ENCODE measurements at places on chromosomes 3 and 15.

DNA sequence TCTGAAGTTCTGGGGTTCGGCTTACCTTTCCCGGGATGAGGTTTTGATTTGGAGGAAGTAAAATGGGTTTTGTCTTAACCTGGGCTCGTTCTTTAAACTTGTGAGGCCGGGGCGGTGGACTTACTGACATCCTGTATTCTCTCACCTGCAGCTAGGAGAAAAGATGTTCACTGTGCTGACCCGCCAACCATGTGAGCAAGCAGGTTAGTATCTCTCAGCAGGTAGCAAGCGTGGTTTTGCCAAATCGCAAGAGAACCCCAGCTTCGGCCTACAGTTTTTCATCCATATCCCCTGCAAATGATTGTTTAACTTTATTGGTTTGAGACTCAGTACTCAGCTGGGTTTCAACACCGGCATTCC, 891 bp downstream of the ENTPD3 start:
- no peak for DNase-seq

DNA sequence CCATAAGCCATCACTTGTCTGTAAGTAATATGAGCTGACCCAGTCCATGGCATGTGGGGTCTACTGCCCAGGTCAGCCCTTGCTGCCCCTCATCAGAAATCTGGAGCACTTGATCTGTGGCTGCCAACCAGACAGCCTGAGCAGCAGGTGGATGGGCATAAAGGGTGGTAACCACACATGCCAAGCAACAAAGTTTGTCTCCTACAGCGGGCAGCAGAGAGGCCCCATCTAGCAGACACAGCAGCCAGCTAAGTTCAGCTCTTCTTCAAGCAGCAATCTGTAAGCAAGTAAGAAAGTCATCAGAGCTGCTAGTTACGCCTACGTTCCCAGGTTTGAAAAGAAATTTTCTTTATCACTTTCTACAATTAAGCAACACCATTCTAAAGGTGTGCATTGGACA, 27.9 kb downstream of the CHCHD4 start:
- no peak for DNase-seq

- DNase-seq = no peak
These were observed 289.4 kb downstream of the LSAMP start for GRCh38 chr3:116155841-116156240.

GRCh38 chr3:37329465-37329864, 155.1 kb upstream of the LRRFIP2 start:
- DNase-seq = no peak

DNA sequence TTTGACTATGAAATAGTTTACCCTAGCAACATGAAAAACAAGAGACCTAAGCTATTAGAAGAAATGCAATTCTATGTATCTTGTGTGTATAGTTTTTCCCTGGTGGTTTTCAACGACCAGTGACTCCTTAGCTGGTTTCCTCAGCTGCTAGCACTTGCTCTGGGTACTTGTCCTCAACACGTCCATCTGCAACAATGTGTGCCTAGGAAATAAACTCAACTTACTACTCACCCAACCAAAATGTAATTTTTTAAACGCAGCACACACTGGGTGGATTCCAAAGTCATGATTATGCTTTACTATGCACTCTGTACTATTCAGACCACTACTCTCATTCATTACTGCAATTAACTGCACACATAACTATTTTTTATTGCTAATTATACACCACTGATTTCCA, 31.0 kb downstream of the CPA3 start:
- no peak for DNase-seq

GRCh38 chr3:189908646-189909045, 212.1 kb downstream of the P3H2 start:
- no peak for DNase-seq

DNA sequence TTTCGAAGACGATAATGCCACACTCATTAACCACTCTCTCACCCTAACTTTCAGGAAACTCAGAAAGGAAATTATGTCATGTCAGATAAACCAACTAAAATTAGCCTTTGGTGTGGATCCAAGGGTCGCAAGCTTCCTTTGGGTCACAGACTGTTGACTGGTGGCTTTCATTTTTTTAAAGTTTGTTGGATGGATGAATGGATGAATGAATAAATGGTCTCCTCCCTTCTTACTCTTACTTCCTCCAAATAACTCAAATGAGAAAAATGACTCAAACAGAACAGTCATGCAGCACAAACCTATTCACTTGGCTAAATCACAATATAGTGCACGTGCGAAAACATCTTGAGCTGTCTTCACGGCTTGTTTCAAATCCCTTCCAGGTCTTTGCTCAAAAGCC, 82.9 kb upstream of the HACD2 start:
- DNase-seq = no peak

DNA sequence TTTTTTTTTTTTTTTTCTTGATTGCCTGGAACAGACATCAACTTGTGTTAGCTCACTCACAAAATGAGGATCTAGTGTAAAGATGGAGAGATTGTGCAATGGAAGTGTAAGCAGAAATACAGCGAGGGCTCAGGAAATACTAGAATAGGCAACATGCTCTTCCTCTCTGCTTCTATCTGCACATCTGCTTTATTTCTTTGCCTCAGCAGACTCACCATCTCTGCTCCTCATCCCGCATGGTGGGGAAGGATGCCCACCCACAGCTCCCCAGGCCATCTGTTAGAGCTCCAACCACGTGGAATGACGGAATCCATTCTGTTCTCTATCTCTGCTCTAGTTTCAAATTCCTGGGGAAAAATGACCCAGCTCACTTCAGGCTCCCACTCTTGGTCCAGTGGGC, 128.0 kb upstream of the ADAMTS9 start:
- no peak for DNase-seq

GRCh38 chr3:55556619-55557537, 69.8 kb upstream of the WNT5A start:
- no peak for DNase-seq

DNA sequence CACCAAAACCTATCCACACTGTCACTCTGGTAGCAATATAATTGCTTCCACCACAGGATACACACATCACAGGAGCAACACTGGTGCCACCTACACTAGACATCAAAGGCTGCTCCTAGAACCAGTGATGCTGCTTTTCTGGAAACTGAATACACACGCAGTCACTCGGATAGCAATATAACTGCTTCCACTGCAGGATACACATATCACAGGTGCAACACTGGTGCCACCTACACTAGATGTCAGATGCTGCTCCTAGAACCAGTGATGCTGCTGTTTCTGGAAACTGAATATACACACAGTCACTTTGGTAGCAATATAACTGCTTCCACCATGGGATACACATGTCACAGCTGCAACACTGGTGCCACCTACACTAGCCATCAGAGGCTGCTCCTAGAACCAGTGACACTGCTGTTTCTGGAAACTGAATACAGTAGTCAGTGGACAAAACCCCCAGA, 6.9 kb upstream of the TNFSF10 start:
- DNase-seq = no peak

DNA sequence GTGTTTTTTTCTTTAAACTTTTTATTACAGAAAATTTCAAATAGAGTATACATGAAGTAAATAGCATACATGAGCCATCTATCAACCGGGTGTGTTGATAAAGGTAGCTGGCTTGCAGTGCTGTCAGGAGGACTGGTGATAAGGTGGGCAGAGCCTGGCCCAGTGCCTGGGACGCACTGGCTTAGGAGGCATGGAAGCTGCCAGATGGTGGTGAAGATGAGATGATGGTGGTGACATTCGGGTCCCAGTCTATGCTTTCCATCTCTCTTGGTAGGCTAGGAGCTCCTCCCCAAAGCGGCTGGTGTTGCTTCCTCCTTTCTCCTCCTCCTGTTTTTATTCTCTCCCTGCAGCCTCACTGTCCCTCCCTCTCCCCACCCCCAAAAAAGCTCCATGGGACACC, 101.7 kb downstream of the ADCY5 start:
- DNase-seq = peak; percentile 84

DNA sequence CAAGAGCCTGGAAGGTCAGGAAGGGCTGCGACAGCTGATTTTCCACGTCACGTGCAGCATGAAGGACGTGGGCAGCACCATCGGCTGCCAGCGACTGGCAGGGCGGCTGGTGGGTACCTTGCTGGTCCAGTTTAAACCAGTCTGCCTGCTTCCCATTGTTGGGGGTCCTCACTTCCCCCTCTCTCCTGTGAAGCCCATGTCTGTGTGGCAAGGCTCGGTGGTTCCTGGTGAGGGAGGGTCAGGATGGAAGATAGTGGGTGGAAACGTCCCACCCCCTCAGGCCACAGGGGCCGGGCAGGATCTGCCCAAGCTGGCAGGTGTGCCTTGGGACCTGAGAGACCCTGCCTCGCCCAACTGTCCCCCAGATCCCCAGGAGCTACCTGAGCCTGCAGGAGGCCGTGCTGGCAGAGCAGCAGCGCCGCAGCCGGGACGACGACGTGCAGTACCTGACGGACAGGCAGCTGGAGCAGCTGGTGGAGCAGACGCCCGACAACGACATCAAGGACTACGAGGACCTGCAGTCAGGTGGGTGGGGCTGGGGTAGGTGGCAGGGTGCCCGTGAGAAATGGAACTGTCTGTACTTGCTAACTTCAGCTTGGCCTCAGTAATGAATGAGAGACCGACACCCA, 108.2 kb downstream of the LRRK1 start:
- DNase-seq = no peak

DNA sequence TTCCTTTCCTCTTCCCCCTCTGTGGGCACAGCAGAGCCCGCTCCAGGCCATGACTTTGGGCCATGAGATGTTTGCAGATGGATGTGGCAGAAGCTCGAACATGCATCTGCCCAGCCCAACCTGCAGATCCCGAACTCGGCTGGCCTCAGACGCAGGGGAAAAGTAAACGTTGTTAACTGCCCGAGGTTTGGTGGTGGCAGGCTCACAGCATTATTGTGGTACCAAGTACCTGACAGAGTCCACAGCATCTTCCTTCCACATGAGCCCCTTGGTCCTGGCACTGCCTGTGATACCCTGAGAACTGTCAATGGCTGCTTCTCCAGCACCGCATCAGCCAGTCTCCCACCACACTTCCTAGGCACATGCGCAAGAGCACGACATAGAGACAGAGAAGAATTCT, 424.3 kb downstream of the OCA2 start:
- DNase-seq = no peak

DNA sequence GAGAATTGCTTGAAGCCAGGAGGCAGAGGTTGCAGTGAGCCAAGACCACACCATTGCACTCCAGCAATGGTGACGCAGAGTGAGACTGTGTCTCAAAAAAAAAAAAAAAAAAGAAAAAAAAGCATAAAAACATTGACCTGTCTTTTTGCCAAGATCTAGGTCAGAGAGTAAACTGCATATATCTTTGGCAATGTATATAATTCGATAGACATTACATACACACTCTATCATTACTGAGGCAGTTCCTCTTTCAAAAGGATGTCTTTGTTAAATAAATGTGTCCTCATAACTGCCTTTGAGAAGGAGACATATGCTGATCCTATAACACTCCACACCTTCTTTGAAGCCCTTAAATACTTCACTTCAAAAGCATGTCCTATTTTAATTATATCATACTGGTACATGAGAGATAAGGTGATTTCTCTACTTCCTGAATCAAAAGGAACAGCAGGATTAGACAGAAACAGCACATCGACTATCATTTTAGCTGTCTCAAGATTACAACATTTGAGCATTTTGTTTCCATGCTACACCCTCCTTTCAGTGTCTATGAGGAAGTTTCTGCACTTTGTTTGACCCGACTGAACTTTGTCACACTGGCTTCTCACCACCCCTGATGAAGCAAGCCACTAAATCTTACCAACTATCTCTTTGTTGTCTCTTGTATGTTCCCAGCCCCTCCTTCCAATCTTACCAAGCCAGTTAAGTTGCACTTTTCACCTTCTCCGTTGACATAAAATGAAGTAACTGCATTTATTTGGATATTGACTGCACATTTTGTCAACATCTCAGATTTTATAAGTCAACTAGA, 335.8 kb downstream of the MECOM start:
- no peak for DNase-seq

- DNase-seq = peak; percentile 77
These were observed 1.7 kb downstream of the MEIS2 start for GRCh38 chr15:37098468-37099318.

DNA sequence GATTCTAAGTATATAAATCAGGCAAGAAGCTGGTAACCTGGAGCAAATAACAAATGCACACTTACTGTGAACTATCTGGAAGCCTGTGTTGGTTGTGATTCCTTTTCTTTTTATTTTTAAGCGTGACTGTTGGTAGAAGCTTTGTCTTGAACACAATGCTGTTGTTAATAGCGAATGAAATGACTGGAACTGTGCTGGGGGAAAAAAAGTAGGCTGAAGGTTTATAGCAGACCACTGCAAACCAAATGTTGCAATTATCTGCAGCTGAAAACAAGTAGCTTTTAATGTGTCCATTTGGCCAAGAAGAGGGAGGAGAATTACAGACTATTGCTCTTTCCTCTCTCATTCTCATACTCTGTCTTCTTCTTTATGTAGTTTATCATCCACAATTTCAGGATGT, 184.5 kb upstream of the DNAJC19 start:
- no peak for DNase-seq

DNA sequence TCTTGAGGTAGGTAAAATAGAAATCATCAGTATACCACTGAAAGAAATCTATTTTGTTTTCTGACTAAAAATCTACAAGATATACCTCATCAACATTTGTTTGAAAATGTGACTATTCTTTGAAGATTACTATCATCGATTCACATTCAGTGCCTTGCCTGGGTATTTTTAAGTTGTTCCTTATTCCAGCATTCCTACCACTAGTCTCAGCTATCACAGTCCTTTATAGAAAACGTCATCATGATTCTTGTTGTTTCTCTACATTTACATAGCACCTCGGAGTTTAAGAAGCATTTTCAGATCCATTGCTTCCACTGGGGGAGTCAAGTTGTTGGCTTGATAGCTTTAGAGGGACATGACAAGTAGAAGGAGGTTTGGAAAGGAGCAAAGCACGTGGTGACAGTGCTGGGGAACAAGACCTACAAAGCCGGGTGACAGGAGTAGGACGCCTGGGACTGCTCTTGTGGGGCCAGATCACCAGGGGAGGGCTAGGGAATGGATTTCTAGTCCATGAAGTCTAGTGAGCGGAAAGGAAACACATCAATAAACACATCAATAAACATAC, 61.5 kb downstream of the HES1 start:
- no peak for DNase-seq

DNA sequence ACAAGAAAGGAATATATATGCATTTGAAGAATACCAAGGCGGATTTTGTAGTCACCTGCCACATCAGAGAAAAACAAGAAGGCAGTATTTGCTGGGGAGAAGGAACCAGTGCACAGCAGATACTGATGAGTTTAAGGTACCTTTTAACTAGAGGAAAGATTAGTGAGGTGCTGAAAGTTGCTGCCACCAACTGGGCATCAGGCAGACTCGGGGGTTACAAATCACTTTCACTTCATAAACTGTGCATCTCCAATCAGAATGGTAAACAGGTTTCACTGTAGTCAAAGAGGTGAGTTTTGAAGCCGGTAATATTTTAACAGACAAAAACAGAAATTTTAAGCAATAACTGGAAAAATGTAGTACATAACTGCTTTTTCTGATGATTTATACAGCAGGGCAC, 4.1 kb downstream of the FBN1 start:
- DNase-seq = no peak

DNA sequence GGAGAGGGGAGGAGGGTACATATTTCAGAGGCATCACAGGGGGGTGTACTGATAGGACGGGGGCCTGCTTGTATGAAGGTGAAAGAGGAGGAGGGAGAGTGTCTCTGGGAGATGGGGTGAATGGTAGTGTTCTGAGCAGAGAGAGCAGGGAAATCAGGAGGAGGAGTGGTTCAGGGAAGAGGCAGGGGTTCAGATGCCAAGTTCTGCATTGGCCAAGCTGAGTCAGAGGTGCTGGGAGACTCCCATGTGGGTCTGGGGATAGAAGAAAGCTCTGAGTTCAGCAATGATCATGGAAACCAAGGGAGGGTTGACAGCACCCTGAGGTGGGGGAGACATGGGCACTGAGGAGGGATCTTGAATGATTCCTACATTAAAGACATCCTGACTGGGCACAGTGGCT, 3.0 kb downstream of the CYP8B1 start:
- no peak for DNase-seq

- no peak for DNase-seq
These were observed 47.0 kb downstream of the PSMD6 start for GRCh38 chr3:63976161-63976871.
